RCC 7860 (cell line): ENCODE measurements at places on chromosomes 13 and 19.
A peak's percentile ranks its signal among the peaks of the same experiment; 100 is the strongest.

- DNase-seq: peak; percentile 77
Measured at GRCh38 chr19:17348700-17349099, 11.3 kb downstream of the GTPBP3 start.

DNA sequence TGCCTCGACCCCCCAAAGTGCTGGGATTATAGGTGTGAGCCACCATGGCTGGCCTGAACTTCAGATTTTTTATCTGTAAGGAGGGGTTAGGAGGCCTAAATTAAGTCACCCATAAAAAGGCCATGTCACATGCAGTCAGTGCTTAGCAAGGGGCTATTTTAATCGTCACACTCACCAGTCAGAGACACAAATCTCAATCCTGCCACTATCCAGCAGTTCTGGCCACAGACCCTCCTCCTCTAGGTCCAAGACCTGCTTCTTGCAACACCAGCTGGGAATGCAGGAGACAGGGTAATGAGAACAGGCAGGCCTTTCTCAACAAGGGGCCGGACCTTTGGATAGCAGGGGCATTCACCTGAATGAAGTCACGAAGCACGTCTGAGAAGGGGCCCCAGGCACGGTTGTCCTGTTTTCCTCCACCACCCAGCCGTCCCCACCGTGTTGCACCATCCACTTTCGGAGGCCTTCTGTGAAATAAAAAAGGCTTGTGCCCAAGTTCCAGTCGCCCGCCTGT, 1.4 kb downstream of the FBXO27 start:
- no peak for DNase-seq

GRCh38 chr13:109874484-109875454, 88.4 kb upstream of the IRS2 start:
- peak; percentile 83 for DNase-seq

GRCh38 chr19:10603084-10603872, 16.2 kb upstream of the AP1M2 start:
- DNase-seq: no peak

- DNase-seq: no peak
Measured at GRCh38 chr19:4983346-4984105, 14.6 kb downstream of the KDM4B start.

DNA sequence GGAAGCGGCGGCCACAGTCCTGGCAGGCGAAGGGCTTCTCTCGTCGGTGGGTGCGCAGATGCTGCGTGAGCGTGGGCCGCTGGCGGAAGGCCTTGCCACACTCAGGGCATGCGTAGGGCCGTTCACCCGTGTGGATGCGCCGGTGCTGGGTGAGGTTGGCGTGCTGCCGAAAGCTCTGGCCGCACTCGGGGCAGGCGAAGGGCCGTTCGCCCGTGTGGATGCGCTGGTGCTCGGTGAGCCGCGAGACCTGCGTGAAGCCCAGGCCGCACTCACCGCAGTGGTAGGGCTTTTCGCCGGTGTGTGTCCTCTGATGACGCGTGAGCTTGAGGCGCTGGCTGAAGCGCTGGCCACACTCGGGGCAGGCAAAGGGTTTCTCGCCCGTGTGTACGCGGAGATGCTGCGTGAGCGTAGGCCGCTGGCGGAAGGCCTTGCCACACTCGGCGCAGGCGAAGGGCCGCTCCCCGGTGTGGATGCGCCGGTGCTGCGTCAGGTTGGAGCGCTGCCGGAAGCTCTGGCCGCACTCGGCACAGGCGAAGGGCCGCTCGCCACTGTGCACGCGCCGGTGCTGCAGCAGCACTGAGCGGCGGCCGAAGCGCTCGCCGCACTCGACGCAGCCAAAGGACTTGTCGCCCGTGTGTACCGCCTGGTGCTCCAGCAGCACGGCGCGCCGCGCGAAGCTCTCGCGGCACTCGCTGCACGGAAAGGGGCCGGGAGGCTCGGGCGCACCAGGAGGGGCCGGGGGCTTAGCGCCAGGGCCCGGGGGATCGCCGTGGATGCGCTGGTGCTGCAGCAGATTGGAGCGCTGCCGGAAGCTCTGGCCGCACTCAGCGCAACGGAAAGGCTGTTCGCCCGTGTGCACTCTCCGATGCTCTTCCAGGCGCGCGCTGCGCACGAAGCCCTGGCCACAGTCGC, 4.0 kb upstream of the UBE2M start:
- DNase-seq: no peak
